ENCODE measurements at places on chromosomes 7 and 10. TPM values are rescaled to one million over a fixed set of nuclear protein-coding genes. Genes with fewer than 3 reads are reported as not detected.
A peak's percentile ranks its signal among the peaks of the same experiment; 100 is the strongest.

DNA sequence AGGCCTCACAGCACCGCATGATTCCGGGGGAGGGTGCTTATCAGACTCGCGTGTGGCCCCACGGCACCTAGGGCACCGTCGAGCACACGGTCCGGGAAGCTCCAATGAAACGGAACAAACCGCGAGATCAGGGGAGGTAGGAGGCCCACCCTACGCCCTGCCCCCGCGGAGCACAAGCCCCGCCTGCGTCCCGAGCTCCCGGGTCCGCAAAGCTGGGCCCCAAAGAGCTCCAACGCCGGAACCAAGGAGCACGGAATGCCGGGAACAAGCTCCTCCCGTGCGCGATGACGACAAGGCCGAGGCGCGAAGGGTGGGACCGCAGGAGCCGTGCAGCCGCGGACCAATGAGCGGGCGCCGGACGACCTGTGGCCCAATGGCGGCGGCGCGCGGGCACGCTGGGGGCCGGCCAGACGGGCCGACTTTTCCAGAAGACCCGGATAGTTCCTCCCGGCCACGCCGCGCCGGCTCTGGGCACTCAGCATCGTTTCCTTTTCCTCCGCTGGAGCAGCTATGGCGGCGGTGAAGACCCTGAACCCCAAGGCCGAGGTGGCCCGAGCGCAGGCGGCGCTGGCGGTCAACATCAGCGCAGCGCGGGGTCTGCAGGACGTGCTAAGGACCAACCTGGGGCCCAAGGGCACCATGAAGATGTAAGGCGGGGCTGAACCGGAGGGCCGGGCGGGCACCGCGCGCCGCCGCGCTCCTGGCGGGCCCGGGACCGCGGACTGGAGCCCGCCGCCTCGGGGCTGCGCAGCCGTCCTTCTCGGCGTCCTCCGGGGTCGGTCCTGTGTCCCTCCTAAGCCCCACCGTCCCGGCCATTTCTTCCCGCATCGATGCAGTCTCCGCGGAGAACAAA lies at the start of the genes CCT6A and PSPH:
Gene CCT6A (plus strand): TSS at position 427 of the 853 bp plus-strand sequence. CDS start 84 bp downstream, at position 511.
Gene PSPH (minus strand): TSS at position 106 of the 853 bp plus-strand sequence. CDS start 30,232 bp downstream, outside the sequence.
- peak; percentile 99 for DNase-seq
- peak within 1 kb of the TSS; percentile 64 for H3K4me3 ChIP-seq
- peak within 1 kb of the TSS; percentile 96 for H3K27ac ChIP-seq

AKR1C2 gene
- polyA plus RNA-seq, result 35.0 TPM

DNA sequence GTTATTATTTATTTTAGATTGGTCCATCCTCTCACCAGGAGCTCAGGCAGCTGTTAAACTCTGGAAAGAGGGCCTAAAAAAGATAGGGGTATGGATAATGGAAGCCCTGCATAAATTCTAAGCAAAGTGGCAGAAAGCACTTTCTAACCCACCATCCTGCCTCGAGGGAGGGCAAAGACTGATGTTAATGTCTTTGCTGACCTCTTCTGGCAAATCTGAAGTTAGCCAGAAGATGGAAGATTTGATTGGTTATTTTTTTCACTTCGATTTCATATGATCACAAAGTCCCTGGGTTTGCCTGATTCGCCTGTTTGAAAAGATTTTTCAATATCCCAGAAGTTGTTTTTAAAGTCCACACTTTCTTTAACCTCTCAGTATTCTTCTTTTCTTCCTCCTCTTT lies 24.8 kb downstream of the OR9A2 start:
- DNase-seq, result peak; percentile 41
- no peak overlapping the region for H3K4me3 ChIP-seq
- H3K4me1 ChIP-seq, result no peaks in the 10 kb centered on the region
- H3K27ac ChIP-seq, result no peak overlapping the region

- no peak for DNase-seq
- no peak overlapping the region for H3K27ac ChIP-seq
- no peaks in the 10 kb centered on the region for H3K36me3 ChIP-seq
- no peaks in the 10 kb centered on the region for H3K27me3 ChIP-seq
- H3K4me1 ChIP-seq, result no peaks in the 10 kb centered on the region
These were observed 1170.0 kb downstream of the XPNPEP1 start for GRCh38 chr10:108753326-108753725.

DNA sequence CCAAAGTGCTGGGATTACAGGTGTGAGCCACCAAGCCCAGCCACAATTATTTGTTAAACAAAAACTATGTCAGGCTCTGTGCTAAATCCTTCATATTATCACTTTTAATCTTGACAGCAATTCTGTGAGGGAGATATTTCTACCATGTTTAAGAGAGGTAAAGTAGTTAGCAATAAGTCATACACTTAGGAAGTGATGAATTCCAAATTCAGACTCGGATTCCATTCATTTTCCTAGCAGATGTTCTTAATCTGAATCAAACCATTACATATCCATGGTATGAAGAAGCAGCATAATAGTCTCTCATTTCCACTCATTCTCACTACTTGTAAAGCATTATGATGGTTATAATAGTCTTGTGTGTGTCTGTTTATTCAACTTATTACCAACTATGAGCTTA lies 2.9 kb upstream of the CD36 start:
- no peaks in the 10 kb centered on the region for H3K27me3 ChIP-seq
- no peaks in the 10 kb centered on the region for H3K36me3 ChIP-seq
- no peak for DNase-seq

SH2D4B gene
- polyA plus RNA-seq, result not detected

GRCh38 chr7:106281585-106282318 lies 3.0 kb downstream of the NAMPT start:
- H3K27me3 ChIP-seq, result no peaks in the 10 kb centered on the region
- no peak overlapping the region for H3K27ac ChIP-seq
- no peaks in the 10 kb centered on the region for H3K36me3 ChIP-seq
- H3K4me1 ChIP-seq, result no peaks in the 10 kb centered on the region
- no peak for DNase-seq

NEBL gene
- polyA plus RNA-seq, result 9.9 TPM

PTPN12 gene
- 16.4 TPM for polyA plus RNA-seq

DNA sequence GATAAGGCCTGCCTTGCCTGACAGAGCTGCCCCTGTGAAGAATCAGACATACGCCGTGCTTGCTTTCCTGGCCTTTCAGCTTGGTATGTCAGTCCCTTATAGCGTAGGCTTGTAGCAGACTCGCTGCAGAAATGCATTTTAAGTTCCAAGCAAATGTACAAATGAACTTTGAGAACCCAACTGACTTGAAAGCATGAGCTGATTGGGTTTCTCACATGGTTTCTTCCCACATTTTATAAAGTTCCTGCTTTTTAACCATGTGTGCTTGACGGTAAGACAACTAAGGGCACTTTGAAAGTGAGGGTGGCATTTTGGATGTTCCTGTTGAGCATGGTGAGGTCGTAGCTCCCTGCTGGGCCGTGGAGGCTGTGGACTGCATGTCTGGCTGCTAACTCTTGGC lies 62.6 kb downstream of the CCNY start:
- H3K36me3 ChIP-seq, result no peaks in the 10 kb centered on the region
- no peak overlapping the region for H3K4me3 ChIP-seq
- H3K27ac ChIP-seq, result peak overlapping the region; percentile 9
- DNase-seq, result no peak
- H3K27me3 ChIP-seq, result no peaks in the 10 kb centered on the region

LRMDA gene
- polyA plus RNA-seq, result 8.3 TPM

DNA sequence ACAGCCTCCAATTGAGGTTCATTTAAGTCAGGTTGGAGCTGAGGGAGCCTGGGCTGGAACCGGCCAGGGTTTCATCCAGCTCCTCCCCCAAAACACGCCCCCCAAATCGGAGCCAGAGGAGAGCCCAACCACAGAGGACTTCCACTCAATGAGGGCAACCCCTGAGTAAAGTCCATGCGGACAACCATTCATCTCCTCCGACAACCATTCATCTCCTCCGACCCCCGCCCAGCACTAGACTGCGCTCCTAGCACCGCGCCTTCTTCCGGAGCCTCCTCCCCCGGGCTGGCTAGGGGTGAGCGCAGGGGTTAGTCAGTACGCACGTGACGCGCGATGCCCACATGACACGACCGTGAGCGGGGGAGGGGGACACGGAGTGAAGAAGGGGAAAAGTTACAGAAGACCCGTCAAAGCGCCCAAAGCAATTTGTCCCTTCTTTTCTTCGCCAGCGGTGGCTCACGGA lies 1.4 kb downstream of the MAGI2 start:
- DNase-seq, result peak; percentile 93
- H3K4me3 ChIP-seq, result peak overlapping the region; percentile 69
- H3K27me3 ChIP-seq, result no peaks in the 10 kb centered on the region
- no peaks in the 10 kb centered on the region for H3K36me3 ChIP-seq
- no peaks in the 10 kb centered on the region for H3K4me1 ChIP-seq
- peak overlapping the region; percentile 79 for H3K27ac ChIP-seq

CDC14C gene
- polyA plus RNA-seq, result not detected

- DNase-seq, result peak; percentile 12
- H3K4me1 ChIP-seq, result peaks cover 43% of the 10 kb centered on the region
- H3K27ac ChIP-seq, result no peak overlapping the region
- H3K4me3 ChIP-seq, result no peak overlapping the region
- no peaks in the 10 kb centered on the region for H3K36me3 ChIP-seq
These were observed 21.5 kb downstream of the WASL start for GRCh38 chr7:123727071-123727837.

DNA sequence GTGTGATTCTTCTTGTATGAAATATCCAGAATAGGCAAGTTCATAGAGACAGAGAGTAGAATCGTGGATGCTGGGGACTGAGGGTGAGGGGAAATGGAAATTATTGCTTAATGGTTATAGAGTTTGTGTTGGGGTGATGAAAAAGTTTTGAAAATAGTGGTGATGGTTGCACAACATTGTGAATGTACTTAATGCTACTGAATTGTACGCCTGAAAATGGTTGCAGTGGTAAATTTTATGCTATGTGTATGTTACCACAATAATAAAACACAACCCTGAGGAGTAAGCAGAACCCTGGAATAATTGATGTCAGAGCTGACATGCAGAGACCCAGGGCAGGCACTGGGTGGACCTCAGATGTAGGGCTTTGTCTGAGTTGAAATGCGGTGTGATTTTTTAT lies 57.6 kb downstream of the TACR2 start:
- H3K27ac ChIP-seq, result no peak overlapping the region
- H3K27me3 ChIP-seq, result no peaks in the 10 kb centered on the region
- no peak for DNase-seq
- H3K4me1 ChIP-seq, result peaks cover 22% of the 10 kb centered on the region

- H3K27ac ChIP-seq, result no peak overlapping the region
- H3K4me3 ChIP-seq, result no peak overlapping the region
- peaks cover 17% of the 10 kb centered on the region for H3K4me1 ChIP-seq
- H3K36me3 ChIP-seq, result no peaks in the 10 kb centered on the region
- H3K27me3 ChIP-seq, result no peaks in the 10 kb centered on the region
- no peak for DNase-seq
These were observed 290.2 kb downstream of the C7orf25 start for GRCh38 chr7:42621543-42622219.

Data from hepatocyte (in vitro differentiated cells).